ENCODE measurements at places on chromosomes 16 and 17. TPM values are rescaled to one million over a fixed set of nuclear protein-coding genes. Genes with fewer than 3 reads are reported as not detected.

Gene TEKT3
- total RNA-seq, result not detected

Gene SLC2A4
- 0.17 TPM for total RNA-seq

Gene MT1G
- not detected for total RNA-seq

- DNase-seq, result peak; percentile 54
Observed at GRCh38 chr17:50634224-50634914, at the start of gene ABCC3. TSS of gene ABCC3 (plus strand) at chr17:50634881. CDS start at chr17:50634937, 56 bp downstream.

Gene SLC16A6
- total RNA-seq, result 1.2 TPM

DNA sequence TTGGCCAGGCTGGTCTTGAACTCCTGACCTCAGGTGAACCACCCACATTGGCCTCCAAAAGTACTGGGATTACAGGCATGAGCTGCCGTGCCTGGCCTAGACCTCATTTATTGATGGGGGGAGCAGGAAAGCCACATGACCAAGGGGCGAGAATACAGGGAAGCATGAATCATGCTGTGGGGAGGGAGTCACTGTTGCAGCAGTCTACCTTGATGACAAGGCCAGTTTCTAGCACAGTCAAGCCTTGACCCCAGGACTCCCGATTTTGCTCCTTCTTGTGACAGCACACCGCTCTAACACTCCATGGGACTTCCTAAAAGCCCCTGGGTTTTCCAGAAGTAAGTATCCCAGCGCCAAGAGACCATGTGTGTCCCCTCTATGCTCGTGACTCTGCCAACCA is 42.9 kb upstream of the IRF8 start:
- no peak for DNase-seq

GRCh38 chr17:66915204-66915611 is 49.3 kb upstream of the CACNG4 start:
- DNase-seq, result peak; percentile 50

- no peak for DNase-seq
Observed at GRCh38 chr17:43540821-43541674, 5.1 kb downstream of the ETV4 start.

DNA sequence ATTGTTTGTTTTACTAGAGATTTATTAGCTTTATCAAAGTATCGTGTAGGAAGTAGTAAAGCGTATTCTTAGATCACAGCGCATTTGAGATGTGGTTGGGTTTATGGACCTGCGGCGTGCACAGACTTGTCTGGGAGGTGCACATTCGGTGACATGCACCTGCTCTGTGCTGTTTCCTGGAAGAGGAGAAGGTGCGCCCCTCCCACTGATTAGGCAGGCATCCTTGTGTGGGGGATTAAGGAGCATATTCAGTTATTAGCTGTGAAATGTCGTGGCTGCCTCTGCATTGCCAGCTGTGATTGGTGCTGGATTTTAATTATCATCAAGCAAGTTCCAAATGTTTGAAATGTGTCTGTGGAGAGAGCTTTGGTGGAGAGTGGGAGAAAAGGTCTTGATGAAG is 903.8 kb upstream of the RBFOX1 start:
- no peak for DNase-seq

Gene KRTAP9-8
- total RNA-seq, result not detected

- no peak for DNase-seq
Observed at GRCh38 chr17:78912082-78912481, 9.1 kb upstream of the CEP295NL start.

DNA sequence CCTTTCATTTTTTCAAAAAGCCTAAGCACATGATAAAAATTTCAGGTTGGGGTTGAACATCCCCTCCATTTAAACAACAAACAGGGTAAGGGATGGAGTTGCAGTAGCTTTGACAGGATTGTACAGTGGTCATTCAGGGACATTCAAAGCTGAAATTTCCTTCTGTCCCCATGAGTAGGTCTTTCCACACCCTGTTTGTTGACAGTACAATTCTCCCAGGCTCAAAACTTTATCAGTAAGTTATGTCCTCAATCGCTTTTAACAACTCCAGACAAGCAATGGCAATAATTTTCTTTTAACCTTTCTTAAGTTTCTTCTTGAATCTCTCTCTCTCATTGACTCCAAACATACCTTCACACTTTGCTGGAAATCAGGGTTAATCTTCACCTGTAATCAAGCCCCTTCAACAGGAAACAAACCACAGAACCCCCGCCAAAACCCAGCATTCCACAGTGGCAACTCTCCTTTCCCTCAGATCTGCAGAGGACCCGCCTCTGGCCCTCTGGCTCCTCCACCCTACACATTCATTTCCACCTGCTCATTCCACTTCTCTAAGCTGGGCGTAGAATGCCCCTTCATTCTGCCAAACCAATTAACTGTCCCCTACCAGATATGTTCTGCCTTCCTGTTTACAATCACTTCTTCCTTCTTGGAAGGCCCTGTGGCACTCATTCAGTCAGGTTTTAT is 20.7 kb downstream of the TXNDC11 start:
- DNase-seq, result no peak

Measured in H4 (cell line).